Aorta (tissue), 5 donors: ENCODE measurements at places on chromosomes 1 and 21.
A peak's percentile ranks its signal among the peaks of the same experiment; 100 is the strongest.

DNA sequence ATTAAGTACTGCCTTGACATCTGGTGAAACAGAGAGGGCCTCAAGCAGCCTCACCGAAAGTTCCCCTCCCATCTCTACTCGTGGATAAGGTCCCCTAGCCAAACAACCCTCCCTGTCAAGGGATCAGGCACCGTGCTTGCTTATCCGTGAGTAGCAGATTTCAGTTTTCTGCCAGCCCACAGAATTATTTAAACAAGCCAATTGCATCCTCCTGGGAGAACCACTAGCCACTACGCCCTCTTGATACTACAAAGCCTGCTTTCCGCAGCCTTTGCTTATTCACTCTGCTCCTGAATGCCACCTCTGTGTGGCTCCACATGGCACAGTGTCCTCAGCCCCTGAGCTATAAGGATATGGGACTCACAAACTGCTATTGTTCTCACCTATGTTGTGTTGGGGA, 5.9 kb upstream of the TFF2 start:
- H3K4me1 ChIP-seq: no peaks in the 10 kb centered on the region
- no peaks in the 10 kb centered on the region for H3K36me3 ChIP-seq
- no peak overlapping the region for H3K4me3 ChIP-seq
- DNase-seq: no peak
- H3K27ac ChIP-seq: no peak overlapping the region

GRCh38 chr1:226309398-226310244, 657 bp upstream of the LIN9 start:
- no peak overlapping the region for H3K27ac ChIP-seq
- H3K36me3 ChIP-seq: no peaks in the 10 kb centered on the region
- no peaks in the 10 kb centered on the region for H3K4me1 ChIP-seq
- DNase-seq: no peak
- H3K4me3 ChIP-seq: peak overlapping the region; percentile 89
- H3K27me3 ChIP-seq: no peaks in the 10 kb centered on the region

- no peak overlapping the region for H3K27ac ChIP-seq
- H3K36me3 ChIP-seq: no peaks in the 10 kb centered on the region
- no peak overlapping the region for H3K4me3 ChIP-seq
- DNase-seq: peak; percentile 51
- H3K4me1 ChIP-seq: no peaks in the 10 kb centered on the region
Measured at GRCh38 chr21:46421191-46421750, 37.4 kb upstream of the DIP2A start.

DNA sequence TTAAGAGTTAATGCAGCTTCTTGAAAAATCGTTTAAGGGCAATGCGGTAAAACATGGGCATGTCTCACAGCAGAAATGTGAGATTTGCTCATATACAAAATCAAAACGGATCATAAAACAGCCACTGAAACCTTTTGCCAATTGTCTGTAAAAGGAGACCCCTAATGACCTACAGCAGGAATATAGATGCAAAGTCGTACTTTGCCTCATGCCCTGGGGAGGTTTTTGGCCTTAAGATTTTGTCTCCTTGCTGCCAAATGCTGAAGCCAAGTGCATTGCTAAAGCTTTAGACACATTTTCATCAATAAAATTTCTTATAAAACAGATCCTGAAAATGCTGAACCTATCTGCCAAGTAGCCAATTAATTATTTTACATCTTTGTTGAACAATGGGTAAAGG, 226.9 kb downstream of the TGFB2 start:
- H3K4me3 ChIP-seq: no peak overlapping the region
- no peak overlapping the region for H3K27ac ChIP-seq
- H3K4me1 ChIP-seq: no peaks in the 10 kb centered on the region
- no peaks in the 10 kb centered on the region for H3K27me3 ChIP-seq
- H3K36me3 ChIP-seq: no peaks in the 10 kb centered on the region

DNA sequence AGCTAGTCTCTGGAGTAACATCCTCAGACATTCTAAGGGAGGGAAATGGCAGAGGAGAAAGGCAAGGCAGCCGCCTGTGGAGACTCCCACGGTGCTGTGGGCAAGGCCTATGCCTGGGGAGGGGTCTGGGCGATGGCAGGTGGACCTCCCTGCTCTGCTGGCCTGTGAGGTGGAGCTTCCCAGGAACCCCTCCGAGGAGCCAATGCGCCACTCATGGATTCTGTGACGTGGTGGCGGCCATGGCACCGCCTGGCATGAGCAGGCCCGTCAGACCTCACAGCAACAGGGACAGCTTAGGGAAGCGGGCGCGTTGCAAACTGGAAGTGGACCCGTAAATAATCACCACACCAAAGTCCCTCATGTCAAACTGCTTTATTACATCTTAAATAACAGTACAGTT, 6.7 kb upstream of the NADK start:
- no peaks in the 10 kb centered on the region for H3K27me3 ChIP-seq
- H3K36me3 ChIP-seq: peaks cover 2% of the 10 kb centered on the region
- DNase-seq: no peak
- no peaks in the 10 kb centered on the region for H3K4me1 ChIP-seq
- H3K4me3 ChIP-seq: no peak overlapping the region

DNA sequence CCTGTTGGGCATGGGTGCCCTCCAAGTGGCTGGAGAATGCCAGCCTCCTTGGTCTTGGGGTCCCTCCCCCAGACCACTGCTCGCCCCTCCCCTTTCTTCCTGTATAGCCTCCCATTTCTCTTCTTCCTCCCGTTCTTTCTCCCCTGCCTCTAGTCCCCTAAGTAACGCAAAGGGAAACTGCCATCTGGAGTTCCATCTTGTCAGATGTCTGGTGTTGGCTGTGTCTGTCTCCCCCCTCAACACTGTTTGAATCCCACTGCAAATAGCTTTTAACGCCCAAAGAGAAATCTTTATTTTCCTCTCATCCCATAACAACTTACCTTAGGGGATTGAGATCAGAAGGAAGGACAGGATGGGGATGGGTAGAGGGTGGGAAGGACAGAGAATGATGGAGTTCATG, 55.3 kb upstream of the CSF3R start:
- H3K27me3 ChIP-seq: no peaks in the 10 kb centered on the region
- H3K4me1 ChIP-seq: no peaks in the 10 kb centered on the region
- no peak overlapping the region for H3K27ac ChIP-seq
- H3K4me3 ChIP-seq: no peak overlapping the region

DNA sequence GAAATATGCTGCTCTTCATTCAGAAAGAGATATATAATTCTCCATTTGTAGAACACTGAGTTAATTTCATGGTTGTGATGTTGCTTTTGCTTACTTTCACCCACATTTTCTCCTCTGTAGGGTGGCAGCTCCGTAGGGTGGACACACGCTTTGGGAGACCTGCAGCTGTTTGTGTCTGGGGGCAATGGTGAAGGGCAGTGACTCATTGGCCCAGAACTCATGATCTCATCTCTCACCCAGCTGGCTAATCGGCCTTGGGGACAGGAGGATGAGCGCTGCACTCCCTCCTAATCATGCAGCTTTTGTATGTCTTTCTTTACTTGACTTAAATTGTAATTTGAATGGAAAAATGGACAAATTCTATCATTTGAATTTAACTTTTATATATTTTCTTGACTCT, 9.6 kb downstream of the DISC1 start:
- H3K27ac ChIP-seq: no peak overlapping the region
- H3K36me3 ChIP-seq: no peaks in the 10 kb centered on the region
- H3K27me3 ChIP-seq: no peaks in the 10 kb centered on the region
- H3K4me1 ChIP-seq: no peaks in the 10 kb centered on the region
